Fibroblast of skin of back (primary cell): ENCODE measurements at places on chromosomes 16 and 17.
A peak's percentile ranks its signal among the peaks of the same experiment; 100 is the strongest.

GRCh38 chr17:48047113-48047740, 932 bp upstream of the NFE2L1 start:
- peak; percentile 16 for DNase-seq

DNA sequence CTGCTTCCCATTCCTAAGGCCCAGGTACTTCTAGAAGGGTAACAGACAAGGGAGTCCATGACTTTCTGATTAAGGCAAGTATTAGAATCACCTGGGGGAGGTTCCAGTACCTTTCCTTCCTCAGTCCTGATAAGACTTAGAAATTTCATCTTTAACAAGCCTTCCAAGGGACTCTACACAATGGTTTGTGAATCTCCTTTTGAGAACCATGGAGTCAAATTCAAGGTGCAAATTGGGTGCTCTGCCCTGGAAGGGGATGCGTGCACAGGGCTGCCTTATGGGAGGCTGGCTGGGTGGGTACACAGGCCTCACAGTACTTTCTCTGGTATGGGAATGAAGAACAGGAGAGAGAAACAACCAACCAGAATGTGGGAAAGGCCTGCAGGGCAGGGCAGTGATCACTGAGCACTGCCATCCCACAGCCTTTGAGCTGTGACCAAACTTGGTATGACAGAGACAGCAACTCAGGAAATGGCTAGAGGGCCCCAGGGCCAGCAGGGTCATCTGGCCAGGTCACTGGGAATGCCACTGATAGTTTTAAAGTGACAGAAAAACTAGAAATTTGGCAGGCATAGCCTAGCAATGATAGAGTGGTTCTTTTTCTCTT, 3.6 kb upstream of the TMIGD1 start:
- DNase-seq: no peak

DNA sequence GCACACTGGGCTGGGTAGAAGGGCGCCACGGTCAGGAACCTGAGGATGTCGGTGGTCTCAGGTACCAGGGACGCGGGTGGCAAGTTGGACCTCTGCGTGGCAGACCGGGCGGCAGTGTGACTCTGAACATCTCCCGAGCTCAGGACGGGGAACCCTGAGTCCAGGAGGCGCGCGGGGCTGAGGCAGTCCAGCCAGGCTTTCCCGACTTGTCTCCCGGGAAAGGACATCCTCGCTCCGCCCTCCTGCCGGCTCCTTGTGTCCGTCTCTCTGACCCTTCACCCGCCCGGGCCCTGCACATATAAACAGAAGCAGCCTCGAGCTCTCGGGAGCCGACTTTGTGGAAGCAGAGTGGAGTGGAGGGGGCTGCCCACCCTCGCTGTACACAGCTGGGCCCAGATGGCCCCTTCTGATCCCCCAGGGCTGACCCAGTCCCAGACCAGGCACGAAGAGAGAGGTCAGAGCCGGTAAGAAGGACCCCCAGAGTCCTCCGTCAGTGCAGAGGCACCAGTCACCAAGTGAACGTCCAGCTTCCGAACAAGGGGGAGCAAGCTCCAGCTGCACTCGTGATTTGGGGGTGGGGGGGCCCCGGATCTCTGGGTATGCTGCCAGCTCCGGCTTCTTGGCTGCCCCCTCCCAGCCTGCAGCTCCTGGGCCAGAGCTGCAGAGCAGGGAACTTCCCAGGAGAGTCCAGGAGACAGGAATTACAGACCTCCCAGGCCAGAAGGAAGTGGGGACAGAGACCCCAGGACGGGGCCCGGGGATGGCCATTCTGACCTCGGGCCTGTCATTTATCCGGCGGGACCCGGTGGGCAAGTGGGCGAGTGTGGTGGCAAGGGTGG, 8.5 kb upstream of the P2RX1 start:
- no peak for DNase-seq

DNA sequence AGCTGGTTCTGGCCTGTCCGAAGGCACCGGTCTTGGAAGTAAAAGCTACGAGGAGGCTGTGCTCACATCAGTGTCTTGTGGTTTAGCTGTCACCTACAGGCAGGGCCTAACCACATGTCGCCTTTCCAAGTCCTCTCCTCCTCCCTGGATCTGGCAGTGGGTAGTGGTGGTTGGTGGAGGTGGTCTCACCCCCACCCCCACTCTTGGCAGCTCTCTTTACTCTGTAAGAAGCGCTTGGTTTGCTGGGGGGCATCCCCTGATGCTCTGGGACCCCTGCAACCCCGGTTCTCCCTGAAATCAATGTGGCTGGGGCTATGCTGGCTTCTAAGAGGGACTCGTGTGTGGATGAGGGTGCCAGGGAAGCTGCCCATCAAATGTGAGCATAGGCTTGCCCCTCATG, 68.3 kb downstream of the WIPI1 start:
- DNase-seq: no peak
